Activated CD4-positive, alpha-beta T cell treated with anti-CD3 and anti-CD28 coated beads, Interleukin-2, amount 10 ng/mL, durations not matched to agents 7 days and 5 days (primary cell): ENCODE measurements at places on chromosomes 13 and 19. TPM values are rescaled to one million over a fixed set of nuclear protein-coding genes. Genes with fewer than 3 reads are reported as not detected.
A peak's percentile ranks its signal among the peaks of the same experiment; 100 is the strongest.

Gene TRIP10
- 11.1 TPM for total RNA-seq

Gene TYROBP
- total RNA-seq, result not detected

Gene A1BG
- total RNA-seq, result 4.5 TPM

Gene FGF21
- total RNA-seq, result not detected

Gene ARHGEF18
- total RNA-seq, result 78.3 TPM

Gene ZNF283
- 7.4 TPM for total RNA-seq

DNA sequence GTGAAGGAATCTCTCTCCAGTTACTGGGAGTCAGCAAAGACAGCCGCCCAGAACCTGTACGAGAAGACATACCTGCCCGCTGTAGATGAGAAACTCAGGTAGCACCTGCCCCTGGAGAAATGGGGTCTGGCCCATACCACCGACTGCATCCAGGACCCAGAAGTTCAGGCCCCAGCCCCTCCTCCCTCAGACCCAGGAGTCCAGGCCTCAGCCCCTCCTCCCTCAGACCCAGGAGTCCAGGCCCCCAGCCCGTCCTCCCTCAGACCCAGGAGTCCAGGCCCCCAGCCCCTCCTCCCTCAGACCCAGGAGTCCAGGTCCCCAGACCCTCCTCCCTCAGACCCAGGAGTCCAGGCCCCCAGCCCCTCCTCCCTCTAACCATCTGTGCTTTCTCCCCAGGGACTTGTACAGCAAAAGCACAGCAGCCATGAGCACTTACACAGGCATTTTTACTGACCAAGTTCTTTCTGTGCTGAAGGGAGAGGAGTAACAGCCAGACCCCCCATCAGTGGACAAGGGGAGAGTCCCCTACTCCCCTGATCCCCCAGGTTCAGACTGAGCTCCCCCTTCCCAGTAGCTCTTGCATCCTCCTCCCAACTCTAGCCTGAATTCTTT, 3.0 kb downstream of the APOC2 start:
- H3K36me3 ChIP-seq, result no peaks in the 10 kb centered on the region
- no peak overlapping the region for H3K4me3 ChIP-seq
- peaks cover 5% of the 10 kb centered on the region for H3K4me1 ChIP-seq
- H3K27ac ChIP-seq, result no peak overlapping the region

- no peak overlapping the region for H3K4me3 ChIP-seq
- H3K27me3 ChIP-seq, result peaks cover 2% of the 10 kb centered on the region
- peak; percentile 38 for DNase-seq
- no peak overlapping the region for H3K27ac ChIP-seq
These were observed 2.0 kb upstream of the KLF12 start for GRCh38 chr13:74136084-74136658.

DNA sequence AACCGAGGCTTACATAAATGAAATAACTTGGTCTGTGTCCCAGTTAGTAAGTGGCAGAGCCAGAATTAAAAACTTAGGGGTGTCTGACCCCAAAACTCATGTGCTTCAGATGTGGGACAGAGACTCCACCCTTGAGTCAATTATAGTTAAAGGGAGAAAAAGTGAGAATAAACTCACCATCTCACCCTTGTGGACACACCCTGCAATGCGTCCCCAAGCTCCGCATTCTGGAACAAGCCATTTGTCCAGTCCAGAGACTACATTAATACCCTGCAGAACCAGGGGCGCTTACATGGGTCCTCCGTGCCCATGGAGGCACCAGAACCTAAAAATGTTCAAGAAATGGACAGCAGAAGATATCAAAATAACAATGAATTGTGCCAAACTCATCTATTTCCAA, 207.0 kb upstream of the ZNF507 start:
- no peaks in the 10 kb centered on the region for H3K36me3 ChIP-seq
- H3K27ac ChIP-seq, result no peak overlapping the region
- H3K4me1 ChIP-seq, result no peaks in the 10 kb centered on the region
- no peak for DNase-seq
- no peak overlapping the region for H3K4me3 ChIP-seq

DNA sequence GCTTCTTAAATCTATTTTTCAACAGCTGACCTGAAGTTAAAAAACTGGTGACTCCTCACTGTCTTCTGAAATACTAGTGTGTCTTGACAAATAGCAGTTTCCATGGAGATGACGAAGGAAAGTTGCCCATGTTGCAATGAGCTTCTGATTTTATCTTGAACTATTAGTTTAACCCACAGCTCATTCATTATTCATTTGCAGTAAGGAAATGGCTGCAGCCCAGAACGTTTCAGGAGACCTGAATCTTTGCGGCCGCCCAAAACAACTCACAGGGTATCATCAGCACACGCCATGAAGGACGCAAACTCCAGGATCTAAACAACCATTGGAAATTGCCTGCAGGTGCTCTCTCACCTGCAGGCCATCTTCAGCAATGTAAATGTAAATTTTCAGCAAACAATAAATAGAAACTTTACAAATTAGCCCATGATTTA, 142.5 kb downstream of the DCLK1 start:
- H3K27ac ChIP-seq, result no peak overlapping the region
- DNase-seq, result no peak
- no peaks in the 10 kb centered on the region for H3K27me3 ChIP-seq

DNA sequence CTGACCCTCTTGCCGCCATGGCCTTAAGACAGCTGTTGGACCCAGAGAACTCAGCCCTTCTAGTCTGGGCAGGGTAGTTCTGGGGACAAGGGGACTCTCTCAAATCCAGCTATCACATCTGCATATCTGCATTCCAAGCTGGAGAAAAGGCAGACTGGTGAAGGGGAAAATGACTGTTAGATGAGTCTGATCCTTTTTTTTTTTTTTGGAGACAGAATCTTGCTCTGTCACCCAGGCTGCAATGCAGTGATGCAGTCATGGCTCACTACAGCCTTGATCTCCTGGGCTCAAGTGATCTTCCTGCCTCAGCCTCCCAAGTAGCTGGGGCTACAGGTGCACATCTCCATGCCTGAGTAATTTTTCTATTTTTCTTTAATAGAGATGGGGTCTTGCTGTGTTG, 114.3 kb downstream of the SIPA1L3 start:
- H3K36me3 ChIP-seq, result no peaks in the 10 kb centered on the region
- H3K4me1 ChIP-seq, result no peaks in the 10 kb centered on the region
- H3K4me3 ChIP-seq, result no peak overlapping the region
- no peaks in the 10 kb centered on the region for H3K27me3 ChIP-seq

DNA sequence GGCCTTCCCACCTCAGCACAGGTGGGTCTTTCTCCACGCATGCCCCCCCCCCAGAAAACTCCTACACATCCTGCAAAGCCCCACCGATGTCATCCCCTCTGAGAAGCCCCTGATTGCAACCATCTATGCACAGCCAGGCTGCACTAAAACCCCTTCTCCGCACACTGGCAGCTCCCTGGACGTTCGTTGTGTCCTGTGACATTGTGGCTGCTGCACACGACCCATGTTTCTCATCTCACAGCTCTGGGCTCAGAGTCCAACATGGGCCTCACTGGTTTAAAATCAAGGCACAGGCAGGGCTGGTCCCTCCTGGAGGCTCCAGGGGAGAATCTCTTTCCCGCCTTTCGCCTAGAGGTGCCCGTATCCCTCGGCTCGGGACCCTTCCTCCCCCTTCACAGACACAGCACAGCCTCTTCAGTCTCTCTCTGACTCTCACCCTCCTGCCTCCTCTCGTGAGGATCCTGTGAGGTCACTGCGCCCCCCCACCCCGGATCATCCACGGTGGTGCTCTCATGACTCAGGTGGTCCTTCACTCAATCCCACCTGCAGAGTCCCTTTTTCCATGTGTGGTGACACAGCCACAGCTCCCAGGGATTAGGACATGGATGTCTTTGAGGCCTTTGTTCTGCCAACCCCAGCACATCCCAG, 71.2 kb downstream of the GADD45B start:
- H3K4me1 ChIP-seq, result peaks cover 40% of the 10 kb centered on the region
- no peak overlapping the region for H3K4me3 ChIP-seq
- no peaks in the 10 kb centered on the region for H3K27me3 ChIP-seq
- peaks cover 5% of the 10 kb centered on the region for H3K36me3 ChIP-seq
- DNase-seq, result no peak

DNA sequence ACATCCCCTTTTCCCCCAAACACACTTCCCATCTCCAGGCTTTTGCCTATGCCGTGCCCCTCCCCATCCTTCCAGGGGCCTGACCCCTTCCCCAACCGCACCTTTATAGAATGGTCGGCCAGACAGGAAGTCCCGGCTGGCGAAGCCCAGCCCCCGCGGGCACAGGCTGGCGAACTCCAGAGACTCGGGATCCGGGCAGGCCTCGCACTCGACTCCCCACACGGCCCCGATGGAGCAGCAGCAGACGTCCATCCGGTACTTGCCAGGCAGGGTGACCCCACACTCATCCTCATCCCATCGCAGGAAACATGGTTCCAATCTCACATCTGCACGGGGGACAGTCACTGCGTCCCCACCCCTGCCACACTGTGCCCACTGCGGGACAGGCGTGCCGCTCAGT, 25.7 kb downstream of the FBN3 start:
- no peaks in the 10 kb centered on the region for H3K4me1 ChIP-seq
- H3K4me3 ChIP-seq, result no peak overlapping the region
- H3K36me3 ChIP-seq, result no peaks in the 10 kb centered on the region
- no peaks in the 10 kb centered on the region for H3K27me3 ChIP-seq

DNA sequence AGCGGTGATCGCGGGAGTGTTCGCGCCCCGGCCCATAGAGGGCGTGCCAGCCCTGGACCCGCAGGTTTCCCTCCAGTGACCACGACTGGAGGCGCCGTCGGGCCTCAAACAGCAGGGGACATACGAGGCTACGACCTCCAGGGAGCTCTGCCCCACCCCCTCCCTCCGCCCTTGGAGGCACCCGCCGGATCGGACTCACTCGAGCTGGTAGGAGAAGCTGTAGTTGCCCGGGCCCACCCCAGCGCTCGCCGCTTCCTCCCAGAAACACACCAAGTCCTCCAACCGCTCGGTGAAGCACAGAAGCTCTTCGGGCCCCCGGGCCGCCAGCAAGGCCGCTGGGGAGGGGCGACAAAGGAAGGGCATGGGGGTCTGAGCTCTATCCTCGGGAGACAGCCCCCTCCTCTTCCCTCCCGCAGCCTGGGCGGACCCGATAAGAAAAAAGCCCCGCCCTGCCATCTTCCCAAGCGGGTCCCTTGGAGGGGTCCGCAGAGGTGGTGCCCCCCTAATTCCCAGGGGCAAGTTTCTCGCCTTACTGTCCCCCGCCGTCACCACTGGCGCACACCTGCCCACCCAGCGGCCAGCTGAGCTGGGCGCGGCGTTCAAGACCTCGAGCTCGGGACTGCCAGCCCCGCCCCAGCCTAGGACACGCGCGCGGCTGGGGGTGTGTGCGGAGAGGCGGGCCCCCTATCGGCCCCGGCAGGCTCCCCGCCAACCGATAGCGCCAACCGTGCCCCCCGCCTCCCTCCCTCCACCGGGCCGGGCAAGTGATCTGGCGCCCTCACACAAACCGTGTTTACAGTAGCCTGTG, 1.0 kb downstream of the EPOR start:
- H3K27me3 ChIP-seq, result peaks cover 24% of the 10 kb centered on the region
- peaks cover 37% of the 10 kb centered on the region for H3K4me1 ChIP-seq

DNA sequence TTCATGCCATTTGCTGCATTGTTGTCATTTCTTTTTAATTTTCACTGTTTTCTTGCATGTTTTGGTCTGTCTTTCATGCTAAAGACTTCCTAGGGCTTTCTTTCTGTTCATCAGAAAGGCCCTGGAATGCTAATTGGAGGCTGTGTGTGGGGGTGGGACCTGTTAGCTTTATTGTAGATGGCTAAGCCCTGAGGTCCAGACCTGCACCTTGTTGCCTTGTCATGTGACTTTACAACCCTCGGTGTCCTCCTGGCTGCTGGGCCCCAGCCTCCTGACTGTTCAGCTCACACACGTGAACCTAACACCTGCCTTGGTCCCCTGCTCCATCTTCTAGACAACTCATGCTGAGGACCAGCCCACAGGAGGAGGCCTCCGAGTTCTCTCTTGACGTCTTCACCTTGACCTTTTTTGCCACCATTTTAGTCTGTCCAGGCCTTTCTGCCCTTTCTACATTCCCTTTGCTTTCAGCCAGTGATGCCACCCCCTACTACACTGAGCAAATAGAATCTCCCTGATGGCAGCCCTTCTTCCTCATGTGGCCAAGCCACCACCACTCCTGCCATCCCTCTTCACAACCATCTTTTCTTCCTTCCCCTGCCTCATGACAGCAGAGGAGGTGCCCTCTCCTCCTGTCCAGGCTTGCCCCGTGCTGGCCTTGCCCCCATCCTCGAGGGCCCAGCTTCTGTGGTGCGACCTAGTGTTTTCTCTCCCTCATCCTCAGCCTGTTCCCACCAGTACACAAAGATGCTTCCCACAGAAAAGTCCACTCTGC, 41.4 kb upstream of the GPI start:
- H3K4me1 ChIP-seq, result peaks cover 11% of the 10 kb centered on the region
- H3K27ac ChIP-seq, result peak overlapping the region; percentile 61
- H3K27me3 ChIP-seq, result no peaks in the 10 kb centered on the region
- no peak overlapping the region for H3K4me3 ChIP-seq
- H3K36me3 ChIP-seq, result peaks cover 28% of the 10 kb centered on the region
- no peak for DNase-seq

- no peak overlapping the region for H3K4me3 ChIP-seq
- no peaks in the 10 kb centered on the region for H3K4me1 ChIP-seq
- peak; percentile 7 for DNase-seq
These were observed 217.0 kb upstream of the OBI1 start for GRCh38 chr13:78875792-78876580.

DNA sequence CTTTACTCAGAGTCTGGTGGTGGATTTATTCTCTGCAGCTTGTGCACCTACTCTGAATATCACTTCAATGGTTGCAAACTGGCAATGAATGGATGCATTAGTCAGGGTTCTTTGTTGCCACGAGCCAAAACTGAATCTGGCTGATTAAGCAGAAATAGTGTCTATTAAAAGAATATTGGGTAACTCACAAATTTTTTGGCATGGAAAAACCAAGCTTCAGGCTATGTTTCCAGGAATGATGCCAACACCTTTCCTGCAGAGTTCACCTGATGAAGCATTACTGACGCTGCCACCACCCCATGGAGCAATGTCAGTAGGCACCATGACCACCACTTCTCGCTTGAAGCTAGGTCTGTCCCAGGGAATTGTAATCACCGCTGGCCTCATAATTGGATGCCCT, 597.8 kb upstream of the SLC10A2 start:
- H3K27me3 ChIP-seq, result no peaks in the 10 kb centered on the region
- no peaks in the 10 kb centered on the region for H3K36me3 ChIP-seq
- DNase-seq, result no peak

DNA sequence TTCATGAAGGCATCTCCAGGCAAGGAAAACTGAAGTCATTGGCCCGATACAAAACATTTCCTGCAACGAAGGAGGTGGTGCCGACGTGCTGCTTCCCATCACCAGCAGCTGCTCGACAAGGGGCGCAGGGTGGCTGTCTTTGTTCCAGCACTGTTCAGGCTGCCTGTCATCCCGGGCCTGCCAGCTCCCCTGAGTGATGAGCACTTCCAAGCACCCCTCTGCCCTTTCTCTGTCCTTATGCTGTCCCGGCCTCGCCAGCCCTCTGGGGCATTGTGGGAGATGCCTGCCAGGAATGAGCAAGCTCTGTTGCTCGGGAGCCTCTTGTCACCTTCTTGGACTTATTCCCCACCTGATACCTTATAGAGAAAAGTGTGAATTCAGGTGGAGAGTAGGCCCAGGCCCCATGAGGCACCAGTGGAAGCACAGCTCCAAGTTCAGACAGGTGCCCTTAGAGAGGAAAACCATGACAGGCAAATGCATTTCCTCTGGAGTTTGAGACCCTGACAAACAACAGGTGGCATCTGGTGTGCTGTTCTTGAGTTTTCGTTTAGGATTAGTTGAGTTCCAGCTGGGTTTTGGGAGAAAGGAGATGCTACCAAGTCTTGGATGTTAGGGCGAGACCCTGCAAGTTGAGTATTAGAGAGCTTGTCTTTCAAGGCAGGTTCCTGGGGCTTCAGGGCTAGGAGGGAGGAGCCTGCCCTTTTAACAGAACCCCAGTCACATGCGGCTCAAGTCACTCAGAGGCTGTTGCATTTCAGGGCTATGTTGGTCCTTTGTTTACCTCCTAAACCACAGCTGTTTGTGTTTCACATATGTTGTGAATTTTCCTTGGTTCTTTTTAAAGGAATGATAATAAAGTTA, 21.4 kb downstream of the BBC3 start:
- peaks cover 20% of the 10 kb centered on the region for H3K4me1 ChIP-seq
- peak overlapping the region; percentile 60 for H3K27ac ChIP-seq
- H3K27me3 ChIP-seq, result no peaks in the 10 kb centered on the region
- H3K36me3 ChIP-seq, result peaks cover 57% of the 10 kb centered on the region
- no peak overlapping the region for H3K4me3 ChIP-seq
